ENCODE measurements at places on chromosomes 7 and 10.
A peak's percentile ranks its signal among the peaks of the same experiment; 100 is the strongest.

GRCh38 chr7:108097703-108098102 lies 32.5 kb downstream of the LAMB4 start:
- DNase-seq, result no peak

DNA sequence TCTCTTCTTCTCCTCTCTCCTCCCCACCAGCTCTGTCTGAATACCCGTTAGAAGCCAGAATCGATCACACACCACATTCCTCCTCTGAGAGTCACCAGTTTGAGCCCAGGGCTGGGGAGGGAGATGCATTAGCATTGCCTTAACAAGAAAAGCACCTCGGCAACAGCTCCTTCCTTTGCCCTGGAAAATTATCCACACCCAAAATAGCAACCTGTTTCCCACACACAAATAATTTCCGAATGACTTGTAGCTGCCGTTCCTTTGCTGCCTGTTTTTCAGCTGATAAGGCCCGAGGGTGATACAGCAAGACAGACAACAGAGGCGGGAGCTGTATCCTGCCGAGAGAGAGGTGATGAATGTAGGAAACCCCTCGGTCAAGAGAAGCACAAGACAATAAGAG lies 91.3 kb downstream of the CPXM2 start:
- DNase-seq, result no peak

- no peak for DNase-seq
These were observed 6.7 kb downstream of the KCNH2 start for GRCh38 chr7:150971242-150972022.

DNA sequence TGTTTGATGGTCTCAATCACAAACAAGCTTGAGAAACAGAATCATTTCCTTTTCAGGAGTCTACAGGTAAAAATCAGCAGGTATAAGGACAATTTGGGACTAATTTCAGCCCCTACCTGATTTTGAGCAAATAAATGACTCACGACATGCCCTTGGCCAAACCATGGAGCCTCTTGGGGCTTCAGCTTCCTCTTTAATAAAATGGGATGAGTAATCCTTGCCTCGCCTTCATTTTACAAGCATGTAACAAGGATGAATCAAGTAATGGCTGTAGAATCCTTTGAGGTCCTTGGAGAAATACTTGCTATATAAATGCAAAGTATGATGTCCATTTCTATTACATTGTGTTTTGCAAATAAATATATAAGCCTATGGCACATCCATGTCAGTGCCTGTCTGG lies 212.8 kb upstream of the PODXL start:
- peak; percentile 14 for DNase-seq

DNA sequence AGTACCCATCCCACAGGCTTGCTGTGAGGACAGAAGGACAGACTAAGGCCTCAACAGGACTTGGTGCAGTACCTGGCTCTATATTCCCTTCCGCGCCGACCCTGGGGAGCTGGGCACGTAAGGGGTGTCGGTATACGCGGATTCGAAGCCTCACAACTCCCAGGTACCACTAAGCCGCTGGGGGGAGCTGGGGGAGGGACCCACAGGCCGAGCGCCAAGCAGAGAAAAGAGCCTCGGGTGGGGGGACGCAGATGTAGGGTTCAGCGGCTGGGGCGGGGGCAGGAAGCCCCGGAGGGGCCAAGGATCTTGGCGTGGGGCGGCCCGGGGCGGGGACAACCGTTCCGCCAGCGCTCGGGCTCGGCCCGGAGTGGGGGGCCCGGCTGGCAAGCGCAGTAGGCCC lies 126.4 kb upstream of the ZNF746 start:
- DNase-seq, result no peak

DNA sequence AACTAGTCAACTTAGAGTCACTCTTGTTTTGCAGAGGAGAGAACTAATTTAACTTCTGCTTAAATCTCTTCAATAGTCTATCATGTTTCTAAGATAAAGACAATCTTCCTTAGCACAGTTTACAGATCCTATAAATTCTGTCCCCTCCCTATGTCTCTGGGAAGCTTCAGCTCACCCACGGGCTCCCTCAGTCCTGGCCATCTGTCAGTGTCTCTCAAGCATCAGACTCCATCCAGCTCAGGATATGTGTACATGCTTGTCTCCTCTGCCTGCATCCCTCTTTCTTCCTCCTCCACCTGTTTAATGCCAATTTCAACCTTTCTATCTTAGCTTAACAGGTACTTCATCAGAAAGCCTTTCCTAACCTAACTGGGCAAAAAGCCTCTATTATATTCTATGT lies 177.1 kb upstream of the PTER start:
- DNase-seq, result no peak
